ENCODE measurements at places on chromosomes 7 and 10. TPM values are rescaled to one million over a fixed set of nuclear protein-coding genes. Genes with fewer than 3 reads are reported as not detected.

Gene NODAL
- not detected for total RNA-seq

Gene PAPSS2
- 218 TPM for total RNA-seq

Gene ARMC3
- not detected for total RNA-seq

Gene GDF2
- total RNA-seq: not detected

Gene GSTO2
- total RNA-seq: 1.0 TPM

Gene SLC25A13
- total RNA-seq: 31.5 TPM

Gene CACNB2
- total RNA-seq: not detected

Gene OR6B1
- total RNA-seq: not detected

Data from dermis lymphatic vessel endothelial cell (primary cell).